Occipital lobe (tissue), 3 donors: ENCODE measurements at places on chromosomes 13 and 19. TPM values are rescaled to one million over a fixed set of nuclear protein-coding genes. Genes with fewer than 3 reads are reported as not detected.

DNA sequence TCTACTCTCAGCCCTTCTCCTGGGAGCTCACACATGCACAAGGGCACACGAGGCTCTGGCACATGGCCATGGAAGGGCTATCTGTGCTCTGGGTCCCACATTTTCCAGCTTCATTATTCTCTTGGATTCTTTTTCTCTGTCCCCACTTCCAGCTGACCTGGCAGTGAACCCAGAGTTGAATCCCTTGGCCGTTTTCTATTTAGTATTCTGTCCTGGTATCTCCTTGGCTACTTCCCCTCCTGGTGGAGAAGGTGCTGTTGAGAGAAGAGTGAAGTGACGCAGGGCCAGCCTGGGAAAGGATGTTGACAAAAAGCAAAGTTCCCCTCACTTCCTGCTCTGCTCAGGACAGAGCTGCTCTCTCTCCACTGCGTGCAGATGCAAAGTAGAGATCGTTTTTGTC, 303.1 kb downstream of the IRS2 start:
- DNase-seq = no peak

DNA sequence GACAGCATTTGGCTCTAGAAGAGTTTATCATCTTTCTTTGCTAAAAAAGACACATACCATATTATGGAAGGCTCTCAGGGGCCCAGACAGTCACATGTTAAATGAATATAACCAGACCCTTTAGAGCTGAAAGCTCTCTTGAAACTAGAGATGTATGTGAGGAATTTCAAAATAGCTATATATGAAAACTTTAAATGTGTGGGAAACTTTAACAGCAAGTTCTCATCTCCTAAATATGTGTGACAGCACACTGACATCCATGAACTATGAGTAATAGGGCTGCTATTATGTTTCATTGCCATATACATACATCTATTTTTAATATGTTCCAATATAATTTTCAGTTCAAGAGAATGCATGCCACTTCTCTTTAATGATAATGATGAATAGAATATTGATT, 509.5 kb downstream of the GPC6 start:
- no peak for DNase-seq

- DNase-seq = no peak
Observed at GRCh38 chr13:106145997-106146864, 389.2 kb downstream of the EFNB2 start.

GRCh38 chr13:48485432-48485831, 47.4 kb downstream of the RCBTB2 start:
- DNase-seq = no peak

- no peak for DNase-seq
Observed at GRCh38 chr19:31863122-31863521, 482.3 kb upstream of the ZNF507 start.

DNA sequence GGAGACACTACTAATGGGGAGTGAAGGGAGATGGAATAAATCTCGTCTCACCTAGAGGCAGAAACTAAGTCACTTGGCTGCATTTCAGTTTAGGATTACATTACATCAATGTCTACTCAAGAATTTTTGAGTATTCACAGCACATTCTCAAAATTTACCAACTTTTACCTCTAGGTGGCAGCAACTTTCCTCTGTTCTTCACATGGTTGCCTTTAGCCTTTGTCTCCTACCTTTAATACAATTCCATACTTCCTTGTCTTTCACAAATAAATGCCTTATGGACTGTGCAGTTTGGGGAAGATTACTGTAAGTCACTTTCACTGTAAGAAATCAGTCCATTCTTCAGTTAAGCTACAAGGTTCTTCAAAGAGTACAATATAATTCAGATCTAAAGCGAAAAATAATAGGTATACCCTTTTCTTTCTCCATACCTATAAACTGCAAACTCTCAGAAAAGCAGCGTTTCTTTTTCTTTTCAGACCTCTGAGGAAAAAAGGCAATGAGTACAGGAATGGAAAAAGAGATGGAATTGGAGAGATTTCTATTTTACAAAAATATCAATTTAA, 379.4 kb downstream of the KLF12 start:
- no peak for DNase-seq

DNA sequence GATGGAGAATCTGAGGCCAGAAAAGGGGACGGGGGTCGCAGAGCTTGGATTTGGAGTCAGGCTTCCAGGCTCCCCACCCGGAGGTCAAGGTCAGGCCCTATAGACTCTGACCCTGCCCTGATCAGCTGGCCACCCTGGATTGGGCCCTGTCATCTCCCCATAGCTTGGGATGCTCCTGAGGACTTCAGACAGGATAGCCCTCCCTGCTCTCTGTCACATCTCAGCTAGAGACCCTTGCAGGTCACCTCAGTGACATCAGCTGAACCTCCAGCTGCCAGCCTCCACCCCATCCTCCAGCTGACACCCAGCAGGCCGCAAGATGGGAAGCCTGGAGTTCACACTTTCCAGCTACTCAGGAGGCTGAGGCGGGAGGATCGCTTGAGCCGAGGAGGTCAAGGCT, 2.8 kb upstream of the TPM4 start:
- no peak for DNase-seq

GRCh38 chr19:32519023-32519422, 62.0 kb upstream of the PDCD5 start:
- no peak for DNase-seq

- DNase-seq = no peak
Observed at GRCh38 chr19:18802354-18802753, 11.2 kb upstream of the COMP start.

DNA sequence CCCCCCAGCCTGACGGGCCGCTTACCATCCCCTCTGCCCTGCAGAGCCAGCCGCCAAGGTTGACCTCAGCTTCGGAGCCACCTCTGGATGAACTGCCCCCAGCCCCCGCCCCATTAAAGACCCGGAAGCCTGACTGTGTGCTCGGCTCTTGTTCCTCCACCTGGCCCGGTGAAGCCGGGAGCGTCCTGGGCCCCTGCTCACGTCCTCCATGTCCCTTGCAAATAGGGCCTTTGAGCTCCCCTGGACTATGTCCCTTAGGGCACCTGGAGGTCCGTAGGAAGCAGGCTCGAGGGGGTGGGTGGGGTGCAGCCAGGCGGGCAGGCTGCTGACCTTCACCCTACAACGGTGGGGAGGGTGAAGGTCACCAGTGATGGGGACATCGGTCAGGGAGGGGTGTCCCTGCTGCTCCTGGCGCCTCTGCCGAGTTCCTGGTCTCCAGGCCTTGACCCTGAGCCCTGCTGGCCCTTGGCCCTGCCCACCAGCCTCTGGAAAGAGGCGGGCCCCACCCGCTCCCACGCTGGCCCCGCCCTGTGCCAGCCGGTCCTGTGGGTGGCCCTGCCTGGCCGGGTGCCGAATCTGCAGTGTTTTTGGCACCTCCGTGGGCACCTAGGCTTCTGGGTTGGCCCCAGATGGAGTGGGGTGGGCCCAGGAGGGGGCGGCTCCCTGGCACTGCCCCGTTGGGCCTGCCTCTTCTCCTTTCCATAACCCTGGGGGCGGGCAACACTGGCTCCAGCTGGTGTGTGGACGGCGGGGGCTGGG, 3.3 kb downstream of the ATP5F1D start:
- no peak for DNase-seq

DNA sequence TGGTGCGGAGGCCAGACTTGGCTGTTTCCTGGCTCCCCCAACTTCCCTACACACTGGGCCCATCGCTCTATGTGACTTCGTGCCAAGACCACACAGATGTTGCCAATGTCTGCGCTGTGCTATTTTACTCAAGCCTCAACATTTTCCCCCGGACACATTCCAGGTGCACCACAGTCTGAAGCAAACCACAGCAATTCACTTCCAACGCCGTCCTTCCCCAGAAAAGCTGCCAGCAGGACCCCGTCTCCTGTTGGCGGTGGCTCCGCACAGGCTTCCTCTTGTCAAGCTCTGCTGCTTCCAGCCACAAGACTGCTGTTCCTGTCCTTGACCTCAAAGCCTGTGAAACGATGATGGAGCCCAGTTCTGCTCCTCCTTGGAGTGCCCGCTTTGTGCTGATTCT, 100.7 kb downstream of the CRYL1 start:
- DNase-seq = no peak

- no peak for DNase-seq
Observed at GRCh38 chr13:49814551-49815270, 22.2 kb upstream of the KPNA3 start.

DNA sequence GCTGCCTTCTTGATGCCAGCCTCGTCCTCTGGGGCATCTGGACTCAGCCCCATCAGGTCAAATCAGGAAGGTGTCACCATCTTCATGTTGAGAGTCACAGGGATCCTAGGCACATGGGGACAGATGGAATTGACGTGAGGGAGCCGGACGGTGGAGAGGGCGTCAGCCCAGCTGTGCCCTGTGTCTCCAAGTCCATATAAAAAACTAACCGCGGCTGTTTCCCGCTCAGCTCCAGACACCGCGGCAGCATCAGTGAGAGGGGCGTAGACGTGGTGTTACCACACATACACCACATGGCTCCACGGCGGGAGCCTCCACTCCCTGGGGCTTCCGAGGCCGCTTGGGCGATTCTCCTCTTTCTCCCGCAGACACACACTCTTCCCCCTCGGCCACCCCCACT, 5.6 kb upstream of the PRR36 start:
- no peak for DNase-seq

GRCh38 chr19:566403-566802, 6.0 kb upstream of the BSG start:
- no peak for DNase-seq

DNA sequence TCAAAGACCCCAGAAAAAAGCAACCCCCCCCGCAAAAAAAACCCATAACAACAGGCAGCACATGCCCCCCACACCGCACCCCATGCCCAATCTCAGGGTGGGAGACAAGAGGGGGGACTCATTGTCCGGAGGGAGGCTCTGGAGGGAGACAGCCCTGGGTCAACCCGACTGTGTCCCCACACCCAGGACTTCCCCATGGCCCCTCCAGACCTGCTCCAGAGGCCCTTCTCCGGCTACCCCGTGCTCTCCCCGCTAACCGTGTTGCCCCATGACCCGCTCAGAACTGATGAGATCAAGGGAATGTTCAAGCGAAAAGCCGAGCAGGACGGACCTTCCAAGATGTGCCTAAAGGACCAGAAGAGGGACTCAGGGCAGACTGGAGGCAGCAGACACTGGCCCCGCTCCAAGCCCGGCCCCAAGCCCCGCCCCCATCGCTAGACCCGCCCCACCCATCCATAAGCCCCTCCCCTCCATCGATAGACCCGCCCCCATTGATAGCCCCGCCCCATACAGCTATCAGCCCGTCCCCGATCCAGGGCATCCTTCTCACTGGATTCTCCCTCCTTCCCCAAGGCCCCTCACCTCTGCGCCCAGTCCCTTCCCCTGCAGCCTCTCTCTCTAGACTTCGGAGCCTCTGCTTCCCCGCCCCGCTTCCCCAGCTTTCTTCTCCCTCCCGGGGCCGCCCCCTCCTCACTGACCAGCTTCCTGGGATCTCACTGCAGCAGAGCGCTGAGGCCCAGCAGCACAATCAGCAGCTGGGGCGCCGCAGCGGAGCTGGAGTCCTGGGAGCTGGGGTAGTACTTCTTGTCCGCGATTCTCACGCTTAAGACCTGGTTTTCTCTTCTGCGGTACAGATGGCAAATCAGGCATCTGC, 2.2 kb downstream of the BST2 start:
- DNase-seq = no peak

RAP2A gene
- 397 TPM for total RNA-seq

GADD45B gene
- 4.7 TPM for total RNA-seq

FPR3 gene
- 0.31 TPM for total RNA-seq

USHBP1 gene
- total RNA-seq = 0.47 TPM

NCCRP1 gene
- not detected for total RNA-seq

SIGLEC12 gene
- not detected for total RNA-seq

CGB5 gene
- total RNA-seq = not detected

MUC16 gene
- total RNA-seq = not detected

FAM216B gene
- total RNA-seq = 0.78 TPM

SULT2B1 gene
- total RNA-seq = not detected

MEF2B gene
- not detected for total RNA-seq

PCP2 gene
- total RNA-seq = not detected

KLK12 gene
- total RNA-seq = not detected

SHISA7 gene
- 4.2 TPM for total RNA-seq
